ENCODE measurements at places on chromosomes 5 and 9.

GRCh38 chr9:83699615-83700014 lies 8.1 kb downstream of the UBQLN1 start:
- DNase-seq, result no peak

- no peak for DNase-seq
Observed at GRCh38 chr5:55222985-55223811, 3.9 kb downstream of the MCIDAS start.

GRCh38 chr9:34027845-34028574 lies 20.7 kb downstream of the UBAP2 start:
- DNase-seq, result no peak

GRCh38 chr9:137485343-137486140 lies 26.4 kb upstream of the NSMF start:
- DNase-seq, result no peak

DNA sequence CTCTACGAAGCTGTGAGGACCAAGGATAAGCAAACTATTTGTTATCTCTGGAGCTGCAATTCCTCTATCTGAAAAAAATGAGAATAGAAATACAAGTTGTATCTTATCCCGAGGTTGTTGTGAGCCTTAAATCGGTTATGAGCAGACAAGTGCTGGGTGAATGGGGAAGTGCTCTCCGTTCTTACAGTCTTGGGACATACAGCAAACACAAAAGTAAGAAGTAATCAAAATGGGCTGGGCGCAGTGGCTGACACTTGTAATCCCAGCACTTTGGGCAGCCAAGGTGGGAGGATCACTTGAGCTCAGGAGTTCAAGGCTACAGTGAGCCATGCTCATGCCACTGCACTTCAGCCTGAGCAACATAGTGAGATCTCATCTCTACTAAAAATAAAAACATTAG lies 31.7 kb downstream of the ITK start:
- no peak for DNase-seq

Measured in HS-5 (cell line).